IgD-negative memory B cell (primary cell): ENCODE measurements at places on chromosomes 13 and 19. TPM values are rescaled to one million over a fixed set of nuclear protein-coding genes. Genes with fewer than 3 reads are reported as not detected.

Gene NLRP4
- polyA plus RNA-seq = not detected

Gene CACNG6
- polyA plus RNA-seq = not detected

Gene ZNF570
- 4.3 TPM for polyA plus RNA-seq

Gene ATP7B
- polyA plus RNA-seq = not detected

Gene KLC3
- not detected for polyA plus RNA-seq

Gene ZNF549
- polyA plus RNA-seq = 7.3 TPM

Gene SPACA7
- polyA plus RNA-seq = not detected

Gene FKRP
- polyA plus RNA-seq = 5.9 TPM

Gene NOVA2
- not detected for polyA plus RNA-seq

Gene IGFL2
- polyA plus RNA-seq = not detected

Gene VAV1
- polyA plus RNA-seq = 47.5 TPM

Gene ADGRE3
- not detected for polyA plus RNA-seq

Gene CEACAM16
- not detected for polyA plus RNA-seq

Gene ACP5
- 109 TPM for polyA plus RNA-seq
